ENCODE measurements at places on chromosomes 6 and 20.

DNA sequence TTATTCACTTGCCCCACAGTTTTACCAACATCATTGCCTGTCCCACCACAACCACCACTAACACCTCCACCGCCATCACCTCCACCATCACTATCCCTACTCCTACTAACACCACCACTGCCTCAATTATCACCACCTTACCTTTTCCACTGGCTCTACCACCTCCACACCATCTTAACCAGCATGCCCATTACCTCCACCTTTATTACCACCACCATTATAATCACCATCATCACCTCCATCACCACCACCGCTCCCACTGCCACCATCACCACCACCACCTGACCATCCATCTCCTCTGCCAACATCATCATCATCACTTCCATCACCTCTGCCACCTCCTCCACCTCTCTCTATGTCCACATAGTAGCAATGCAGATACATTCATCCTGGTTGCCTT, 90.0 kb downstream of the SNAP25 start:
- no peak for DNase-seq

DNA sequence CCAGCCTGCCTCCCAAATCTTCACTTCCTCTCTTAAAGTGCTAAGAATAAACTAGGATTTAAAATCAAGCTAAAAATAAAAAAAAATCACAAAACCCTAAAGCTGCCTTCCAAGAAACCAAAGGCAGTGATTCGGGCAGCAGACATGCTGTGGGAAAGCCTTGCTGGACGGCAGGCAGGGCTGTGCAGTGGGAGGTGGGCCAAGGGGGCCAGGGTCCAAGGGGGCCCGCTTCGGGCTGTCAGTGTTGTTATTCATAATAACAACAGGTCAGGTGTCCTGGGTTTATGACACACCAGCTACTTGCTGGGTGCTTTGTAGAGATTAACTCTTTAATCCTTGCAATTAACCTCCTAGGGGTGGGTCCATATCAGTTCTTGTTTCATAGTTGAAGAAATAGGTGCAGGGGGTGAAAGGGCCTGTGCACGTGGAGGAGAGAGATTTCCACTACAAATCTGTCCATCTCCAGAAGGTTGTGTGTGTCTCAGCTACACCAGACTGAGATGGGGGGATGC, 40.4 kb downstream of the CD40 start:
- no peak for DNase-seq

DNA sequence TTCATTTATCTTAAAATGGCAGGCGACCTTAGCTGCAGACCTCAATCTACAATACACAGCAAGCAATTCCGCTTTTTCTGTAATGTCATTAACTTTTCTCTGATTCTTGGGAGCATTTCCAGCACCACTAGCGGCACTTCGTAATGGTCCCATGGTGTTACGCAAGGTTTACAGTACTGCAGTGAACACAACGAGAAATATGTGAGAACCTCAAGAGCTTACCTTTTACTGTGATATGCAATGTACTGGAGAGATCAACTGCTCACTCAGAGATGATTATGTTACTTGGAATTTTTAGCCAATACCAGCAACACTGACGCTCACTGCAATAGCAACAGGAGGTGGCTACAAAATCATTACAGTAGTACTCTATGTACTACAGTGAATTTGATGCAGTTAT, 2.8 kb upstream of the CEP43 start:
- no peak for DNase-seq

DNA sequence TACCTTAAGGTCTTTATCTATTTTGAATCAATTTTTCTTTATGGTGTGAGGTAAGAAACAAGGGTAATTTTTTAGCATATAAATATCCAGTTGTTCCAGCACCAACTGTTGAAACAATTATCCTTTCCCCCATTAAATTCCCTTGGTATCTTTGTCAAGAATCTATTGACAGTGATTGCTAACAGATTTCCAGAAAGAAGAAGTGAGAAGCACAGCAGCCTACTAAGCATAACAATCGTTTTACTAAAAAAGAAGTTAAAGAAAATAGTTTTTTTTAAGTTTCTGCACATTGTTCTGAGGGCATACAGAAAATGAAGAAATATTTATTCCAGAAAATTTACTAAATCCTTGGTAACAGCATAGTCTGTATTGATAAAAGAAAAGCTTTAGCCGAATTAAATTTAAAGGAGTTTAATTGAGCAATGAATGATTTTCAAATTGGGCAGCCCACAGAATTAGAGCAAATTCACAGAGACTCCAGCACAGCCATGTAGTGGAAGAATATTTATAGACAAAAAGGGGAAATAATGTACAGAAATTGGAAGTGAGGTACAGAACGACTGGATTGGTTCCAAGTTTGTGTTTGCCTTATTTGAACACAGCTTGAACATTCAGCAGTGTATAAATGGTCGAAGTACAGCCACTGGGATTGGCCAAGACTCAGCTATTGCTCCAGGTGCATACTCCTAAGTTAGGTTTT, 97.9 kb upstream of the UST start:
- DNase-seq: no peak

DNA sequence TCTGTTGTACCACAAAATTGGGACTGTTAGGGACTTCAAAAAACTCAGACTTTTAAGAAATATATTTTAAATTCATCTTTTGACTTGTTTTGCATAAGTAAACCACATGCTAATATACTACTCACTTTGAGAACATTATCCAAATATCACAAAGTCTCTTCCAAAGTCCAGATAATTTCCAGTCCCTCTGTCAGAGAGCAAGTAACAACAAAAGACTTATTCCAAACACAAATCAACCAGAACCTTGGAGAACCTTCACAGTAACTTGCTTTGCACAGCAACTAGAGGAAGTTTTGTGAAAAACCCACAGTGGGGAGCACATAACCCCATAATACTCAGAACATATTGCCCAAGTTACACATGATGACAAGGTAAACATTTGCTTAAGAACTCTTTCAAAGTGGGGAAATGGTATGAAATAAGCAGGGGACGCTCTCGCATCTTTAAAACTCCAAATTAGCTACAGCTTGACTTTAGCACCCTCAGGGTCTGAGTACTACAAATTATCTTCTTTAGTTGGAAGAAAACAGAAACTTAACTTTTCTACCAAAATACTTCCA, 37.8 kb downstream of the CENPW start:
- DNase-seq: no peak

DNA sequence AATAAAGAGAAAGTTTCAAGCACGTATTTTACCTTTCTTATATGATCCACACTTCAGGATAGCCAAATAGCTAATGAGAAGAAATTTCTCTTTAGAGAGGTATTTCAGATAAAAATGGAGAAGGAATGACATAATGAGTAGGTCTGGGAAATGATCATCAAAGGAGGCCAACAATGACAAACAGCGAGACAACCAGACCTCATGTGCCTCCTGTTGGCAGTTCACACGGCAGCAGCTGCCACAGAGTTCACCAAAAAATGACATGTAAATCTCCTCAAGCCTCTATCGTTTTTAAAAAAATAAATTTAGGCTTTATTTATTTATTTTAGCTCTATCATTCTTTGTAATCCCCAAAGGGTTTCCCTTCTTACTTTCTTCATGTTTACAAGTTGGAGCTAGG, 47.7 kb downstream of the SLC2A12 start:
- no peak for DNase-seq

GRCh38 chr6:136701045-136701444, 91.2 kb downstream of the MAP3K5 start:
- no peak for DNase-seq

- DNase-seq: no peak
Observed at GRCh38 chr20:21504323-21504722, 9.5 kb downstream of the NKX2-2 start.

GRCh38 chr20:855466-856360, 22.2 kb downstream of the FAM110A start:
- DNase-seq: no peak

DNA sequence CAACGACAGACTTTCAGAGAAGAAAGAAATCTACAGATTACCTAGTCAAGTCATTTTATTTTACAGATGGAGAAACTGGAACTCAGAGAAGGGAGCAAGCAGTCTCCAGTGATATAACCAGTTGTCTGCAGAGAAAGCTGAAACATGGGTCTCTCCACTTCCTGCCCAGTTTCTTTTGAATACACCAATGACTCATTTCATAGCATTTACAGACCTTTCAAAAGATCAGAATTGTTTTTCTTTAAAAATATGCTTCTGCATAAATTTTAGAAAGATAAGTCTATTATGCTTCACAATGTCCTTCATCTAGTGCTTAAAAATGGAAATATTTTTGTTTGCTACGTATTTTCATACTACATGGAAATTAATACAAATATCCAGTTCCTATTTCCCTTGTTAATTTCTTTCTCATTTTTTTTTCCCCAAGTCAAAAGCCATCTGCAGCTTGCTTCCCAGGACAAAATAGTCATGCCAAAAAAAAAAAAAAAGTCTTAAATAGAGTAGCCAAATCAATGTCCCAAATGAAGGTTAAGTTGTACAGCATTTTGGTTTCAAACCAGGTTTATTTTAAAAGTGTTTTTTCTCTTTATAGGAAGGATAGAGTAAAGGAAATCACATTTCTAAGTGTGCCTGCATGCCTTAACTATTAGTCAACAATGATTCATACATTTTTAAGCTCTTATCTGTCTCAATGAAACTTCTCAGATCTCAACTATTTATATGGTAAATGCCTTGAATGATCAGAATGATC, 36.9 kb downstream of the ARHGAP18 start:
- DNase-seq: peak; percentile 23

DNA sequence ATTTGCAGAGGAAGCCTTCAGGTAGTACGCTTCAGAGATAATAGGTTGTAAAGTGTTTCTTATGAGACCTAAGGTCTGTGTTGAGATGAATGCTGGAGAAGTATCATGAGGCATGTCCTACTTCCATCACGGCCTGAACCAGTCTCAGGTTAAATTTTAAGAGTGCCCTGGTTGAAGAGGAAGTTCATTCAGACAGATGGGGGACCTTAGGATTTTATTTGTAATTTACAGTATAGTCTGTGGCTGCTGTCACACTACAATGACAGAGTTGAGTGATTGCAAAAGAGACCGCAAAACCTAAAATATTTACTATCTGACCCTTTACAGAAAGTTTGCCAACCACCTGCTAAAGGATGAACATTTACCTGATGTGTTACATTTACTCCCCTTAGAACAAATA, 70.9 kb downstream of the UST start:
- no peak for DNase-seq

GRCh38 chr6:82442061-82442719, 78.6 kb downstream of the TPBG start:
- no peak for DNase-seq

DNA sequence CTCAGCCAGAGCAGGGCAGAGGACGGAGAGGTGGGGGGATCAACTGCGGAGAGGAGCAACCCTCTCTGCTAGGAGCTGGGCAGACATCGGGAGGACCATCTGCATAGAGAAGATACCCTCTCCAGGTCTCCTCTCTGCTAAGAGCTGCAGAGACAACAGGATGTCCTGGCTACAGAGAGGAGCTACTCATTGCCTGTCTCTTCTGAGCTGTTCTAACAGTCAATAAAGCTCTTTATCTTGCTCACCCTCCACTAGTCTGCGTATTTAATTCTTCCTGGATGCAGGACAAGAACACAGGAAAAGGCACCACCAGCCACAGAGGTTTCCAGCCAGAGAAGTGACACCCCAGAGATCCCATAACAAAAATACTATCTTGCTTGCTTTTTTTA, 871.1 kb upstream of the GJE1 start:
- no peak for DNase-seq

DNA sequence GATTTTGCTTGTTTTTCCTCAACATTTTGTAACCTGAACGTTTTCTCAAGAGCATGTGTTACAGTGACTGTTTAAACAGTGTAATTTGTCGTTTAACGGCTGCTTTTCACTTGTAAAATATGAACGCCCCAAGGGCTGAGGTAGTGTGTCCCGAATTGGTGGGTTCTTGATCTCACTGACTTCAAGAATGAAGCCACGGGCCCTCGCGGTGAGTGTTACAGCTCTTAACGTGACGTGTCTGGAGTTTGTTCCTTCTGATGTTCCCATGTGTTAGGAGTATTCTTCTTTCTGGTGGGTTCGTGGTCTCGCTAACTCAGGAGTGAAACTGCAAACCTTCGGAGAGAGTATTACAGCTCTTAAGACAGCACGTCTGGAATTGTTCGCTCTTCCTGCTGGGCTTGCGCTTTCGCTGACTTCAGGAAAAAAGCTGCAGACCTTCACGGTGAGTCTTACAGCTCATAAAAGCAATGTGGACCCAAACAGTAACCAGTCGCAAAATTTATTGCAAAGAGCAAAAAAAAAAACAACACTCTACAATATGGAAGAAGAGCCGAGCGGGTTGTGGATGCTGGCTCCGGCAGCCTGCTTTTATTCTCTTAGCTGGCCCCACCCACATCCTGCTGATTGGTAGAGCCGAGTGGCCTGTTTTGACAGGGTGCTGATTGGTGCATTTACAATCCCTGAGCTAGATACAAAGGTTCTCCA, 25.1 kb upstream of the TRIM27 start:
- DNase-seq: no peak

DNA sequence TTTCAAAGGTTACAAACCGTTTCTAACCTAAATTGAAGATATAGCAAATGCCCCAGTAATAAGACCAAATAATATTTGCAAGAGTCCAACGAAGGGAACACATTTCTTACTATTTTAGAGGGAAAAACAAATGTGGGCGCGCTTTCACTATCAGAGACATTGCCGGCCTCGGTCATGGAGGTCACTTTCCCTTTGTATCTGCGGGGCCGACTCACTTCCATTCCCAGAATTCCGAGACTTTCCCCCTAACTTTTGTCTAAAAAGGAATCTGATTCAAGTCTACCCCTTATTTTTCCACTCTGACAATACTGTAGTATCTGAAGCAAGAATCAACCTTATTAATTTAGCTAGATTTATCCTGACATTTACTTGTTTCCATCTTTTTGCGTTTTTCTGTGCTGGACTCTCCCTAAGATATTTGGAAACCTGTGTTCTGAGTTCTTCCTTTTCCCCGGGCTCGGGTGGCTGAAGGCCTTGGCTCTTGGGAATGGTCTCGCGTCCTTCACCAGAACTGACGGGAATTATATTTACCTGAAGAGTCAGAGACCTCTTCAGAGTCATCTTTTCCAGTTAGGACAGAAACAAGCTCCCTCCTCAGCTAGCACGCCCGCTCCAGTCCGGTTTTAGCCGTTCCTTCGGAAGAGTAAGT, 71.8 kb upstream of the ZNF184 start:
- DNase-seq: no peak

DNA sequence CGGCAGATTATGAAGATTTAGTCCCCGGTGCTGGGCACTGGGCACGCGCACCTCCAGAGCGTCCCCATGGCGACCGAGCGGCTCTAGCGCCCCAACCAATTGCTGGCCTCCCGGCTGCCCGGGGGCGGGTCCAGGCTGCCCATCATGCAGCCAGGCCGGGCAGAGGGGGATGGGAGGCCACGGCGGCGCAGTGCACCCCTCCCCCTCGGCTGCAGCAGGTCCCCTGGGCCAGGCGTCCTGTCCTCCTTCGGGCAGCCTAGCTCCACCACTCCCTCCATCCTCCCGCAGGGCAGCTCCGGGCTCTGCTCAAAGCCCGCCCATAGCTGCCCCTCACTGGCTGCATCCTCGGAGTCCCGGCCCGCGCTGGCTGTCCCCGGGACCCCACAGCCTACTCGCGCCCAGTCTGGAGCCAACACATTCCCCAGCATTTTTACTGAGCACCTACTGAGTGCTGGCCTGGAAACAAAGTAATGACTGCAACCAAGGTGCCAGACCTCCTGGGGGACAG, 99.4 kb downstream of the ASXL1 start:
- no peak for DNase-seq

Measured in stimulated activated CD4-positive, alpha-beta T cell treated with anti-CD3 and anti-CD28 coated beads, Interleukin-15, amount 100 ng/mL, for 24 hours (primary cell).